ENCODE measurements at places on chromosomes 3 and 15. TPM values are rescaled to one million over a fixed set of nuclear protein-coding genes. Genes with fewer than 3 reads are reported as not detected.

Gene ZNF619
- polyA plus RNA-seq, result 8.0 TPM

Gene C3orf49
- 0.80 TPM for polyA plus RNA-seq

Gene ROPN1
- 0.29 TPM for polyA plus RNA-seq

Gene SAMMSON
- polyA plus RNA-seq, result not detected

Gene SLC28A2
- polyA plus RNA-seq, result 0.99 TPM

Gene MKRN3
- polyA plus RNA-seq, result 0.40 TPM

Gene PLOD2
- 98.6 TPM for polyA plus RNA-seq

Gene HTD2
- polyA plus RNA-seq, result 14.0 TPM

Gene TTLL13
- polyA plus RNA-seq, result 0.21 TPM

Gene UNC45A
- 64.0 TPM for polyA plus RNA-seq

Gene RPL39L
- 16.8 TPM for polyA plus RNA-seq

Gene TNNC1
- polyA plus RNA-seq, result 49.3 TPM

Gene LRRIQ4
- polyA plus RNA-seq, result 0.18 TPM

Gene HTR3E
- polyA plus RNA-seq, result not detected

Gene ZNF639
- 63.0 TPM for polyA plus RNA-seq

Gene ACKR2
- polyA plus RNA-seq, result 3.1 TPM

Gene DLL4
- polyA plus RNA-seq, result 23.7 TPM

Gene SPESP1
- polyA plus RNA-seq, result 4.1 TPM

Gene UROC1
- 0.11 TPM for polyA plus RNA-seq

Gene DCLK3
- 1.5 TPM for polyA plus RNA-seq

Gene CYP8B1
- polyA plus RNA-seq, result 0.17 TPM

Gene TF
- 3.9 TPM for polyA plus RNA-seq

Gene SLC6A1
- polyA plus RNA-seq, result 5.3 TPM

Gene NMD3
- polyA plus RNA-seq, result 51.8 TPM

Gene DNAH1
- polyA plus RNA-seq, result 7.5 TPM

Gene SLC9A9
- 14.8 TPM for polyA plus RNA-seq

Gene ALDH1L1
- 0.47 TPM for polyA plus RNA-seq

Gene TATDN2
- polyA plus RNA-seq, result 38.8 TPM

Gene MEGF11
- polyA plus RNA-seq, result 4.7 TPM

All from left lung (tissue), 14 donors.